ENCODE measurements at places on chromosomes 6 and 20.

DNA sequence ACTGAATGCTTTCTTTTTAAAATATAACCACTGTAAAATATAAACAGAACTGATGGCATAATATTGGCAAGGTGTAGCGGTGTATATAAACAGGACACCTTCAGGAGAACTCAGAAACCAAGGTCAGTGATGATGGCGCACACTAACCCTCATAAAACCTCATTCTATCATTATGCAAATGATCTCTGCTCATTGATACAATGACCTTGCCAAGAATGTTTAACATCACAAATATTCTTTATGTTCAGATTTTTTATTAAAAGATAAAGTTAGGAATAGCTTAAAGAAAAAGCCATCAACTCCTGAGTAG lies 48.6 kb upstream of the DST start:
- DNase-seq, result no peak

GRCh38 chr20:40156600-40157317 lies 532.3 kb downstream of the MAFB start:
- no peak for DNase-seq

GRCh38 chr6:53095270-53095669 lies 30.1 kb downstream of the FBXO9 start:
- DNase-seq, result no peak

- DNase-seq, result no peak
These were observed 644.1 kb downstream of the C6orf118 start for GRCh38 chr6:164665328-164665727.

- no peak for DNase-seq
These were observed 14.8 kb downstream of the PMEPA1 start for GRCh38 chr20:57695012-57695411.

GRCh38 chr6:2611092-2611491 lies 139.6 kb downstream of the MYLK4 start:
- DNase-seq, result no peak

DNA sequence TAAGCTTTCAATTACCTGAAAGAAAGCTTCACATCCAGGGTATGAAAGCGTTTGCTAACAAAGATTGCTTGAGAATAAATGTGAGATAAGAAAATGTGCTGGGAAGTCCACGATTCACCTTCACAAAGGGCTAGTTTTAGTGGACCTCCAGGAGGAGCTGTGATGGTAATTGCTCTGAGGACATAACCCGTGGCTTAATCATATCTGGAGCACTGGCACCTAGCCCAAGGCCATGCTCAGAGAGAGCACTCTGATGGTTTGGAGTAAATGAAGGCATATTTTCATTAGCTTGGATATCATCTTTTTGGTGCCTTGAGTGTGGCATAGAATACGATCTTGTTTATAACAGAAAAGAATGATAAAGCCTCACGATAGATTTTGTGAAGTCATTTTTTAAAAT lies 46.9 kb upstream of the BACH2 start:
- no peak for DNase-seq
